Left lobe of liver (tissue), 2 donors: ENCODE measurements at places on chromosomes 3 and 15. TPM values are rescaled to one million over a fixed set of nuclear protein-coding genes. Genes with fewer than 3 reads are reported as not detected.

Gene DLEC1
- 0.05 TPM for total RNA-seq

Gene ZDHHC23
- 11.7 TPM for total RNA-seq

Gene FSTL1
- total RNA-seq: 46.9 TPM

Gene RPL14
- total RNA-seq: 638 TPM

- no peak for DNase-seq
Measured at GRCh38 chr3:107531917-107532469, 9.2 kb downstream of the BBX start.

DNA sequence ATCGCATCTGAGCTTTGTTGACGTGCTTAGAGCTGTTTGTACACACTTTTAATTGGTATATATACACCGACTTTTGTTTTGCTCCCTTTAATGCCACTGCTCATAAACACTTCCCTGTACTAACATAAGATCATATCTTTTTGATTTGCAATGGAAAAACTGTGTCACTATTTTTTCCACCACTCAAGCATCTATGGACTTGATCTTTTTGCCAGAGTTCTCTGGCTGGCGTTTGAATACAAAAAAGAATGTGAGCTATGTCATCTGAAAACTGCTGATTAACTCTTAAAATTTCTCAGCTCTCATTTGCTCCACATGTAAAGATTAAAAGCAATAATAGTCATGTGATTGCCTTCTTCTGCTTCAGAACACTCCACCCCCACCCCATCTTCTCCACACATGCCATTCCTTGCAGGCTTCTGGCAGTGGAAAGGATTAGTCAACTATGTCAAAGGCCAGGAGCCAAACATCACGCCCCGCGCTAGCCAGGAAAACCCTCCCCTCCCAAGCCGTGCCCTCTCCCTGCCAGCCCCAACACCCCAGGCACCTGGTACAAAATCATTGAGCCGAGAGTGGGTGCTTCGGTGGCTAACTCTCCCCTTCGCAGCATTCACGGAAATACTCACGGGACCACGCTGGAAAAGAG is 123.4 kb upstream of the MEF2A start:
- peak; percentile 23 for DNase-seq

DNA sequence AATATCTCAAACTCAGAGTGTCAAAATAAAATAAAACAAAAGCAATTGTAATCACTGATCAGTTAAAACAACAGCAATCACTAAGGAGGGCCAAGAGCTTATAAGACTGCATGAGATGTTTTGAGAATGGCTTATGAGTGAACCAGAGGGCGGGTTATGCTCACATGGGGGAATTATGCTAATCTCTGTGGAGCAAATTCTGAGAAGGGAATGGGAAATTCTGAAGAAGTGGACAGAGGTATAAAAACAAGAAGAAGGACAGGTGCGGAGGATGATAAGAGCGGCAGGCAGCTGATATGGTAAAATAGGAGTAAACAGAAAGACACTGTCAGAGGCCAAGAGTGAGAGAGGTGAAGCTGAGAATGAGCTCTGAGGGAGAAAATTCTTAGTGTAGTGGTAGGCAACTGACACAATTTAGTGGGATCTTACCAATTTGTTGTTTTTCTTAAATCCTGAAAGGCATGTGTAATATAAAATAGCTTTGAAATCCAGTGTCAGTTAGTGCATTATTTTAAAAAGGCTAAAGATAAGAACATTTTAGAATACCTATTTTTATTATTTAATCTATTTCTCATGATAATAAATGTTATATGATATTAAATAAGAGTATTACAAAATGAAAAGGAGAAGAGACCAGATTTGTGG is 133.8 kb downstream of the SPATA16 start:
- DNase-seq: no peak

- DNase-seq: no peak
Measured at GRCh38 chr3:41207355-41207754, 8.1 kb downstream of the CTNNB1 start.

GRCh38 chr3:123984957-123985356 is 7.0 kb downstream of the ROPN1 start:
- DNase-seq: no peak

GRCh38 chr3:129547241-129547640 is 4.3 kb downstream of the H1-8 start:
- no peak for DNase-seq
